ENCODE measurements at places on chromosomes 12 and 14.

DNA sequence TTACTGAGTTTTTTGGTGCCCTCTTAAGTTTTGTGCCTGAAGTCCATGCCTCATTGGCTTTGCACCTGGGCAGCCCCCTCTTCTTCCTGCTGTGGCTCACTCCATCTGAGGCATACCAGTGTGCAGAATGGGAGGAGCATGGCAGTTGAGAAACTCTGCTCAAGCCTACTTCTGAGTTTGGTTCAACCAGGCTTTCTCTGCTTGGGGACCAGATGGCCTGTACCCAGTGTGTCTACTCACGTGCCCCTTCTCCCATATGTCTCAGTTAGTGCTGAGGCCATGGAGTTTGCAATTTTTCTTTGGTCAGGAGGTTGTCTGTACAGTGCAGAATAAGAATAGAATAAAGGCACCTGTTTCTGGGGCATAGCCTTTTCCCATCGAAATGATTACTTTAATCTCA, 383.3 kb upstream of the DDHD1 start:
- DNase-seq = no peak

GRCh38 chr12:51753980-51754675, 94.4 kb downstream of the FIGNL2 start:
- DNase-seq = no peak

GRCh38 chr12:44488180-44488579, 387.9 kb downstream of the NELL2 start:
- no peak for DNase-seq

GRCh38 chr14:93101181-93101580, 14.5 kb downstream of the ITPK1 start:
- DNase-seq = no peak

DNA sequence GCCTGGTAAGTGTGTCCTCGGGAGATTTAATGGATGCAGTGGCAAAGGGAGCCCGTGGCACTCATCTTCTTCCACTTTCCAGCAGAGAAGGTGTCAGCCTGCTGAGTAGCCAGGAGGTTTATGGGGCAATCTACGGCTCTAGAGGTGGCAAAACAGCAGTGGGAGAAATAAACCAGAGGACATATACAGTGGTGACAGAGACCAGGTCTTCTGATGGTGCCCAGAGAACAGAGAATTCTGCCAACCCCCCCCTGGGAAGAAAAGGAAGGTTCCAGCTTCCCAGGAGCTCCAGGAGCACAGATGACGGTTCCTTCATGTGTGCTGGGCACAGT, 43.0 kb downstream of the SMIM41 start:
- no peak for DNase-seq
